ENCODE measurements at places on chromosomes 11 and 22. TPM values are rescaled to one million over a fixed set of nuclear protein-coding genes. Genes with fewer than 3 reads are reported as not detected.

The PATE4 gene
- not detected for total RNA-seq

The SYT8 gene
- 9.7 TPM for total RNA-seq

The MRGPRX4 gene
- total RNA-seq: not detected

The MUC5B gene
- total RNA-seq: 5.1 TPM

The POU2AF1 gene
- total RNA-seq: not detected

Measured in camera-type eye (tissue), 1 donor.